ENCODE measurements at places on chromosomes 11 and 22.
A peak's percentile ranks its signal among the peaks of the same experiment; 100 is the strongest.

DNA sequence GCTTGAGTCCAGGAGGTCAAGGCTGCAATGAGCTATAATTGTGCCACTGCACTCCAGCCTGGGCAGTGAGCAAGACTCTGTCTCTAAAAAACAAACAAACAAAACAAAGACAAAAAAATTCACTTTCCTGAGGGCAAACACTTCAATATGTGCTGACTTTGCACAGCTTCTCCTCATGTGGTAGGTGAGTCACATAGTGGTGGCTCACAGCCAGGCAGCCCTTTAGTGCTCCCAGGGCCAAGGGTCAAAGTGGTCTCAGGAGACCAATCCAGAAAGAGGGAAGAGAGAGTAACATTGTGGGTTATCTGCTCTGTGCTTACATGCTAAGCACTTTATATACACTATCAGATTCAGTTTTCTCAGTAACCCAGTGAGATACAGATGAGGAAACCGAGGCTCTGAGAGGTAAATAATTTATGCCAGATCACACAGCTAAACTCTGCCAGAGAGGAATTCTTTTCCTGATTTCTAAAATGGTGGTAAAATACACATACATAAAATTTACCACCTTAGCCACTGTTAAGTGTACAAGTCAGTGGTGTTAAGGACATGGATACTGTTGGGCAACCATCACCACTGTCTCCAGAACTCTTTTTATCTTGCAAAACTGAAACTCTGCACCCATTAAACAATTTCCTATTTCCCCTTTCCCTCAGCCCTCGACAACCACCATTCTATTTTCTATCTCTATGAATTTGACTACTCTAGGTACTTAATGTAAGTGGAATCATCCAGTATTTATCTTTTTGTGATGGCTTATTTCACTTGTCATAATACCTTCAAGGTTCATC lies 231.7 kb upstream of the NARS2 start:
- no peak for DNase-seq

DNA sequence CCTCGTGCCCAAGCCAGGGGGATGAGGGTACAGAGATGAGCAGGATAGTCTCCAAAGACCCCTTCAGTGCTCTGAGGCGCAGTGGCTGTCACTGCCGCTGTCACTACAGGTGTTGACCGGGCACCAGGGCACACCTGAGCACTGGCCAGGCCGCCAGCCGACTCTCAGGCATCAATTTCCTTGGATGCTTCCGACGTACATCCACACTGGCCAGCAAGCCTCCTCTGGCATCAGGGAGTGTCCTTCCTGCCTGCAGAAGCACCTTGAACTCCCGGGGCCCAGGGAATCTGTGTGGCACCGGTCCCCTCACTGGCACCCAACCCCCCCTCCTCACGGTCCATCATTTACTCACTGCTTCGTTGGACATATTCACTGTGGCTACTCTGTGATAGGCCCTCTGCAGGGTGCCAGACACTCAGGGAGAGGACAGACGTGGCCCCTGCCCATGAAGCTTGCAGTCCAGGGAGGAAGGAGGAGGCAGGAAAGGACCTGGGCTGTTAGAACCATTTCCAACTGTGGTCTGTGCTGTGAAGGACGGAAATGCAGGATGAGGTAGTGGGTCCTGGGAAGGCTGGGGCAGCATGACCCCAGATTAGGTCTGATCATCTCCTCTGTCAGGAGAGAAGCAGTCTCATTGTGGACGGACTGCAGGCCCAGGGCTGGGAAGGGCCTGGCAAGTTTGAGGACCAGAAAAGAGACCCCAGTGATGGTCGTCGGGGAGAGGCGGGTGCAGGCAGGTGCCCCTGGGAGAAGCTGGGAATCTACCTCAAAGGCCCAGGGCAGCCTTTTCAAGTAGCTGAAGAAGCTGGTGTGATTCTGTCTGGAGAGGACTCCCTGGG lies 46.3 kb upstream of the ANO1 start:
- no peak for DNase-seq

- no peak for DNase-seq
Measured at GRCh38 chr11:128048121-128048520, 539.2 kb downstream of the ETS1 start.

GRCh38 chr11:111098091-111098490 lies 147.4 kb upstream of the POU2AF2 start:
- DNase-seq, result no peak

DNA sequence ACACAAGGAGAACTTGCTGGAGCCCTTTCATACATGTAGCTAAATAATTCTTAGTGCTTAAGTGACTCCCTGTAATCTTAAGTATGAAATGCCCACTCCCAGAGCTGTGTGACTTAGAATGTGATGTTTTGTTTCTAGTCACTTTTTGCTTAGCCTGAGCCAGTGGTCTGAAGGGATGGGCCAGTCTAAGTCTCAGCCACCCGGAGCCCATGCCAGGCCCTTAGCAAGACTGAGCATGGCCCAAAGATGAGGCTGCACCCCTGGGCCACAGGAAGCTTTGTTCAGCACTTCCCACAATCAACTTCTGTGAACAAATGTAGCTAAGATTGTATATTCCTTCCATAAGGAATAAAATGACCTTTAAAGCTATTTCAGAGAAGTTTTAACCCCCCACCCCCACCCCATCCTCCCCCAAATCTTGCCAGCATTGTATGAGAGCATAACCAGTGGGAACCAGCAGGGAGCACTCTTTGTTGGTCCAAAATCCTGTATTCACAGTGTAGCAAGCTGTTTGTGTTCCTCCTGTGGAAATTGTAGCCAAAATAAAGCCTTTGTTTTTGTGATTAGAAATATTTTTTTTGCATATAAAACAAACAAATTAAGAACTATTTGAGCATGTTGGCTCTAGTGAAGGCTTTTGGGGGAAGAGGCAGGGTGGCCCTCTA lies 73.8 kb upstream of the GAL start:
- no peak for DNase-seq

GRCh38 chr11:69918231-69918937 lies 99.2 kb upstream of the FGF3 start:
- DNase-seq, result no peak

- no peak for DNase-seq
Measured at GRCh38 chr11:134658481-134659225, 246.6 kb upstream of the B3GAT1 start.

DNA sequence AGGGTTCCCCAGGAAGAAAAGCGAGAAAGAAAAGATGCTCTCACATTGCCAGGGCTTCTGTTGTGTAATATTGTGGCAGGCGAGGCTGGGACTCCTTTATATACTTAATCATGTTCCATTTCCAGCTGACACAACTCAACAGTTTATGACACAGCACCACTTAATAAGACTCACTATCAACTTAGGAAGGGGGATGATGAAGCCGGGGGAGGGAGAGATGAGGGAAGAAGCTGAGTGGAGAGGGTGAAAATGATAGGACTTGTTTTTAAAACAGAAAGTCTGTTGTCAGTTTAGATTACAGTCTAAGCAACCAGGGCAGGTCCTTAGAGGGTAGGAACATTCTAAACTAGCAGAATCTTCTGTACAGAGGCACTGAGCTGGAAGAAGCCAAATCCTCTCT lies 397.0 kb downstream of the NXPE2 start:
- DNase-seq, result no peak

DNA sequence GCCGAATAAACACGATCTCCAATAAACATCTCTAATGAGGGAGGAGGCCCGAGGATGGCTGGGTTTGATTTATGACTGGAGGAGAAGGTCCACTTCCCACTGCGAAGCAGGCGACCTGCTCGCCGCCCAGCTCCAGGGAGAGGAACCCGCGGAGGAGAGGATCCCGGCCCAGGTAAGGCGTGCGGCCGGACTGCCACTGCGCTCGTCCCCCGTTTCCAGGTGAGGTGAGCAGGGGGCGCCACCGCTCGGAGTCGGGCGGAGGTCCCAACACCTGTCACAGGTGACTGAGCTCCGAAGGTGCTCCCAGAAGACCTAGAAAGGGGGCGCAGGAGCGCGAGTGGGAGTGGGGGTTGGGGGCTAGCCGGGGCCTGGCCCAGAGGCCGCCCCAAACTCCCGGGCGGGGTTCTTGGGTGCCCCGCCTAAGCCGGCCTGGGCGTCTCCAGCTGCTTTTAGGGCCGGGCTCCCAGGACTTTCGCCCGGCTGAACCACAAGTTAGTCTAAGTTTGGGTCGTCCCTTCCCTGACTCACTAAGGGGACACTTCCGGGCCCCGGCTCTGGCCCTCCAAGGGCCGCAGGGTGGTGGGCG lies 5.4 kb upstream of the PAX6 start:
- no peak for DNase-seq

GRCh38 chr11:2558397-2558796 lies 113.6 kb downstream of the KCNQ1 start:
- no peak for DNase-seq

GRCh38 chr11:6962673-6963072 lies 36.4 kb downstream of the ZNF215 start:
- DNase-seq, result no peak

GRCh38 chr11:15843309-15843872 lies 513.0 kb downstream of the SOX6 start:
- peak; percentile 32 for DNase-seq

GRCh38 chr11:120399307-120399706 lies 63.1 kb downstream of the ARHGEF12 start:
- no peak for DNase-seq

- no peak for DNase-seq
Measured at GRCh38 chr22:38959590-38959989, 2.2 kb downstream of the APOBEC3A start.

DNA sequence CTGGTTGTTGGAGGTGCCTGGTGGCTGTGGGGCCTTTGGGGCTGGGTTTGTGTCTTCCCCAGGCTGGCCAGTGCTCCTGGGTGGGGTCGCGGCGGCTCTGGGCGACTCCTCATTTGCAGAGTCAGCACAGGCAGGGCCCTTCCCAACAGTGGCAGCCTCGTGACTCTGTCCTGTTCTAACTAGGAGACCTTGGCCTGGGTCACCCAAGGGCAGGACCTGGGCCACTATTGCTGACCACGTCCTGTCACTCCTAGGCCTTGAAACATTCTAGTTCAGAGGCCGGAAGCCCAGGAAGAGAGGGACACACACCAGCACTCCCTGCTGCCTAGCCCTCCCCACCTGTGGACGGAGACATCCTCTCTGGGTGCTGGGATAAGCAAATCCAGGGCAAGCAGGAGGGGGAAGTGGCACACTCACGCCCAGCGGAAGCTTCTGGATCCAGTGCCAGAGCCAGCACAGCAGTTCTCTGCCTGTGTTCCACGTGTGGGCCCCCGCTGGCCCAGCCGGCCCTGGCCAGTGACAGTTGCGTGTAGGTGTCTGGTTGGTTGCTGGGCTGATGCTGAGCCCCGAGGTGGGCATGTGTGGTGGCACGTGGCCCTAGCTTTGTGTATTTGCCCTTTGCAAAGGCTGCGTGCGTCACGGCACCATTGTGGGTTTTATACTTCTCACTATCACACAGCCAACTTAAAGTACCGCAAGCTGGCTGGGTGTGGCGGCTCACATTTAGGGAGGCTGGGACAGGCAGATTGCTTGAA lies 4.3 kb upstream of the CHID1 start:
- no peak for DNase-seq

GRCh38 chr22:50185375-50186087 lies at the start of gene TRABD:
TRABD (plus strand) TSS chr22:50185913; CDS start chr22:50193061, 7,148 bp downstream.
- DNase-seq, result peak; percentile 98

DNA sequence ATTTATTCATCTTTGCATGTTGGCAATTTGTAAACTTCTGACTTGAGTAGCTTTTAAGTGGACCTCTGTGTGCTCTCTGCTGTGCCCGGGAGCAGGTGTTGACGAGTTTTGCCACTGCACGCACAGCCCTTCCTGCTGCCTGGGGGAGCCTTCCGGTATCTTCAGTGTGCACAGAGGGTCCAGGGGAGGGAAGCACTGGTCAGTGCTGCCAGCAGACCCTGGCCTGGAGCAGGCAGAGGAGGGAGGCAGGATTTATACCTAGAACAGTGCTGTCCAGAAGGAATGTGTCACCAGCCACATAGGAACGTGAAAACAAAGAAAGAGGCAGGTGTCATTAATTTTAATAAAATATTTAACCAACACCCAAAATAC lies 403.6 kb downstream of the TBC1D22A start:
- DNase-seq, result no peak

DNA sequence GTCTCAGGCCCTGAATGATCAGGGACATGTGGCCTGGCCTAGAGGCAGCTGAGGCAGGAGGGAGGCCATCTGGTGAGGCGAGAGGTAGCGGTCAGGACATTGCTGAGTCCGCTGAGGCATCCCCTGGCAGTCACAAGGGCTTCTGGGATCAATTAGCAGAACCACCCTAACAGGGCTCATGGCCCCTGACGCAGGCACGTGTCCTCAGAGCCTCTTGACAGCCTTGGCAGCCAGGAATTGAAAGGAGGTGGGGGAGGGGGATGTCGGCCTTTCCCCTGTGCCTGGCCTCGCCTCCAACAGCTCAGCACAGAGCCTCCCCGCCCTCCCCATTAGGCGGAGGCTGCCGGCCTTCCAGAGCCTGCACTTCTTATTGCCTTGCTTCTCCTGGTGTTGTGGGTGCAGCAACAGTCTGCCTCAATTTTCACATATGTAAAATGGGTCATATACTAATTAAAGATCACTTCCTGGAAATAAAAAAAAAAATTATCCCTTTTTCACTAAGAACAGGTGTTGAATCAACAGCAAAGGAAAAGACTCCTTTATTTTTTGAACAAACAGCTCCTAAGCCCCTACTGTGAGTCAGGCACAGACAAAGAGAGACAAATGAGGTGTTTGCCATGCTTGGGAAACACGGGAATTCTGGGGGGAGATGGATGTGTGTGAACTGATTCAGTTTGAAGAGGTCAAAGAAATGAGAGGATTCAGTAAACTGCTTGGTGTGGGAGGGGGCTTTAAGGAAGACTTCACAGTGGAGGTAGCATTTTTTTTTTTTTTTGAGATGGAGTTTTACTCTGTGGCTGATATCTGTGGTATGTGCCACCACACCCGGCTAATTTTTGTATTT lies 55.3 kb downstream of the NFAM1 start:
- DNase-seq, result peak; percentile 80

GRCh38 chr11:88016392-88017170 lies 158.7 kb downstream of the RAB38 start:
- peak; percentile 29 for DNase-seq

DNA sequence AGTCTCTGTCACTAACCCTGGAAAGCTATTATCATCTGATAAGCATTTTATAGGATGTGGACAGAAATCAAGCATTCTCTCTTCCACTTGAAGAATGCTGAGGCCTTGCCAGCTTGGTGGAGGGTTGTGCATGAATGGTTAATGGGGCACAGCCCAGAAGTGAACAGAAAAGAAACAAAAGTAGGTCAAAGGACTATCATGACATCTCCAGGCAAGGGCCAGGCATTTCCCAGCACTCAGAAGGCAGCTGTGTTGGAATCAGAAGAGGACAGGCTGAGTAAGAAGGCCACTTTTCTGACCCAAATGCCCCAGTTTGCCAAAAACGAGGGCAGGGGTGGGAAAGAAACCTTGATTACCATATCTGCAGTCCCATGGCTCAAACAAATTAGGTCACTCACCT lies 12.4 kb downstream of the TENM4 start:
- no peak for DNase-seq

DNA sequence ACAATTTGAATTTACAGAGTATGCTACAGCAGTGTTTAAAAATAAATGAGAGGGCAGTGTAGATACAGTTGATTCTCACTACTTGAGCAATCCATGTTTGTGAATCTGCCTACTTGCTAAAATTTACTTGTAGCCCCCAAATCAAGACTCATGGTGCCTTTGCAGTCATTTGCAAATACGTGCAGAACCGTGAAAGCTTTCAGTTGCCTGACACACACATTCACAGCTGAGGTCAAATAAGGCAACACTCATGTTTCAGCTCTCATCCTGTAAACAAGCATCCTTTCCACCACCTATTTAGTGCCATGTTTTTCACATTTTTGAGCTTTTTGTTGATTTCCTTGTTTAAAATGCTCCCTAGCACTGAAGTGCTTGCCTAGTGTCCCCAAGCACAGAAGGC lies 32.5 kb upstream of the RASL10A start:
- DNase-seq, result no peak

GRCh38 chr11:21472261-21472660 lies 720.6 kb upstream of the ANO5 start:
- DNase-seq, result no peak

- DNase-seq, result peak; percentile 88
Measured at GRCh38 chr22:22207845-22208564, 36.6 kb upstream of the VPREB1 start.

Data from iPS-NIHi11 (cell line).